Activated naive CD4-positive, alpha-beta T cell treated with anti-CD3 and anti-CD28 coated beads, Interleukin-2, amount 50 U/mL, for 16 hours (primary cell): ENCODE measurements at places on chromosomes 1 and 21.

GRCh38 chr1:232510367-232511110 lies 119.4 kb downstream of the SIPA1L2 start:
- DNase-seq, result no peak

GRCh38 chr1:160104486-160104885 lies 6.1 kb upstream of the IGSF8 start:
- no peak for DNase-seq

- DNase-seq, result no peak
Measured at GRCh38 chr1:43134640-43135039, 37.5 kb downstream of the EBNA1BP2 start.

- DNase-seq, result no peak
Measured at GRCh38 chr1:31007462-31007991, 58.0 kb downstream of the PUM1 start.

- no peak for DNase-seq
Measured at GRCh38 chr1:47664356-47664755, 226.5 kb downstream of the FOXD2 start.

- DNase-seq, result no peak
Measured at GRCh38 chr1:168405906-168406549, 125.4 kb downstream of the TBX19 start.

GRCh38 chr21:29496337-29496736 lies 197.6 kb downstream of the BACH1 start:
- no peak for DNase-seq

GRCh38 chr1:39816415-39817090 lies 27.9 kb upstream of the BMP8B start:
- DNase-seq, result peak; percentile 60

DNA sequence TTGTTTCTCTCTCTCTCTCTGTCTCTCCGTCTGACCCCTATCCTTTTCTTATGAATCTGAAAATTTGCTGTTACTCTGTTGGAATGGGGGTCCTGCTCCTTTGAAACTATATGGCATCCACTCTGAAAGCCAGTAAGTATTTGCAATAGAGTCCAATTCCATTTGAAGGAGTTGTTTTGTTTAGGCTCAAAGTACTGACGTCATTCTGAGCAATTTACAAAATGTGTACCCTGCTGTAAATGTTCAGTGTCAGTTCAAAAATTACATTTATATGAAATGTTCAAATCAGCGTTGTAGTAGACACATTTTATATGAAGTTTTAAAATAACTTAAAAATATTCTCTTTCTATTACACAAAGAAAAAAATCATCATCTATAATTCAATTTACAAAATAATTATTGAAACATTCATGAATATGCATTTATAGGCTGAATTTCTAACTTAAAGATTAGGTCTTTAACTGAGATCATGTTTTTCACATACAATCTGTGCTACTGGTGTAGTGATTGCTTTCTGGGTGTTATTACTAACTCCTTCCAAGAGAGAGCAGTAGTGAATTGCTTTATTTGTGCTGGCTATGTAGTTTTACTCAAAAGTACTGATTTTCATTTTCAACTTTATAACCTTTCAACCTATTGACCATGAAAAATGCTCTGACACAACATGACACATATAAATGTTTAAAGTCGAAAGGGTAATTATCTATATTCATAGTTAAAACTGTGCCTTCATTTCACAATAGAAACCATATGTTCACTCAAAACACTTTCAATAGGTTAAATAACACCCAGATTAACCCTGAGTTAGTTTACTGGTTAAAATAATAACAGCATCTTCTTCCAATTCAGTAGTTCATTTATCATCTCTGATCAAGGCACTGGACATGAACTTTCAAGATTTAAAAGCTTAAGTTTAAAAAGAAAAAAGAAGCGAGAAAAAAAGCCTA lies 253.1 kb upstream of the ADGRL4 start:
- no peak for DNase-seq

- DNase-seq, result no peak
Measured at GRCh38 chr1:241413386-241413785, 56.4 kb upstream of the RGS7 start.

DNA sequence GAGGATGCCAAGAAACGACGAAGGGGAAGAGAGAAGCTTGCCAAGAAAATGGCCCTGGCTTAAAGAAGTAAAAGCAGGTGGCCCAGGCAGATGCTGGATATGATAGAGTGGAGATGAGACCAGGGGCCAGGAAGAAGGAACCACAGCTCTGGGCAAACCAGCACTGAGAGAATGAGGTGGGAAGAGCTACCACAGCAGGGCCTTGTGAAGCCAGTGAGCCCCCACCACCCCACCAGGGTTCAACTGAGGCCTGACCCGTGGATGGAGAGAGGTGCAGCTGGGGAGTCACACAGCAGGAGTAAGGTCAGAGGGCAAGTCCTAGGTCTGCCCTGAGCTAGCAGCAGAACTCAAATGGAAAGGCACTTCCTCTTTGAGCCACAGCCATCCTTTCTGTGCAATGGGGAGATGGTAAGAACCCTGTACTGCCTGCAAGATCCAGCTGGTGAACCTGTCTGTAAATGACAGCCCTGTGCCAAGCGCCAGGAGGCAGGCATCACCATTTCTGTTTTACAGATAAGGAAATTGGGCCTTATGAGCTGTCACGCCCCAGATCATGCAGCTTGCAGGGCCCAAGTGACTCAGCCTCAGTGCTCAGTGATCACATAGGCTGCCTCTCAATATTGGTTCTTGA lies 8.5 kb downstream of the SH3BGRL3 start:
- peak; percentile 73 for DNase-seq

DNA sequence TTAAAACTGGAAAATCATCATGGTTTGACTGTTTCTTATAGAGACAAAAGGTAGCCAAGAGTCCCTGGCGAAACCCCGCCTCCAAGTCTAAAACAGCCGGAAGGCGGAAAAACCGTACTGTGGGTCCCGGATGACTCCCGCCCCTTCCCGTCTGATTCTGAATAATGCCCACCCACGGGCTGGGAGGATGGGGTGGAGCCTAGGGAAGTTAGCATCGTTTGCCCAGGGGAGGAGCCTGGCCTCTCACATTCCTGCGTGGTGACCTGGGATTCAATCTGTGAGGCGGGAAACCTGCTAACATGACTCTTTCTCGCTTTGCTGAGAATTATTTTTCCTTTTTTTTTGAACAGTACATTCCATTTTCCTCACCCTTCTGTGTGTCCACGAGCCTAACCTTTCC lies 124.9 kb downstream of the KCNK1 start:
- DNase-seq, result no peak

DNA sequence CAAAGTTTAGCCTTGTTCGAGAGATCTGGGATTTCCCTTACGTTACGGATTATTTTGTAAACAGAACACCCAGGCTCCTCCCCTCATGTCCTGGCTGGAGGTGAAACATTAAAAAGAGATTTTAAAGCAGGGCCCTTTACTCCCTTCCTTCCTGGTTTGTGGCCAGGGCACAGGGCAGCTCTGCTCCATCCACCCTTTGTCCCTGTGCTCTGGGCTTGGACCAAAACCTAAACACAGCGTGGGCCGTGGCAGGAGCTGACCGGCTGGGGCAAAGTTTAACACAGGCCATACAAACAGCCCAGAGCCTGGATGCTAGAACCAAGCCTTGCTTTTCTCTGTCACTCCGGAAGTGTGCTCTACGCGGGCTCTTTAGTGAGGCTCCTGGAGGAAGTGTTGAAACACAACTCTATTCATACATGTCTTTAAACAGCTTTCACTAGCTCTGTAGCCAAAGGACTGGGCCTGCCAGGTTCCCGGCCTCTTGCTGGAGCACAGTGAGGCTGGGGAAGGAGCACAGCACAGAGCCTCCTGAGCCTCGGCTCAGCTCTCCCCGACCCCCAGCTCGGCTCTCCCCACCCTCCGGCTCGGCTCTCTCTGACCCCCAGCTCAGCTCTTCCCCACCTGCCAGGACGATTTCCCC lies 84.7 kb downstream of the PDE9A start:
- DNase-seq, result peak; percentile 46

DNA sequence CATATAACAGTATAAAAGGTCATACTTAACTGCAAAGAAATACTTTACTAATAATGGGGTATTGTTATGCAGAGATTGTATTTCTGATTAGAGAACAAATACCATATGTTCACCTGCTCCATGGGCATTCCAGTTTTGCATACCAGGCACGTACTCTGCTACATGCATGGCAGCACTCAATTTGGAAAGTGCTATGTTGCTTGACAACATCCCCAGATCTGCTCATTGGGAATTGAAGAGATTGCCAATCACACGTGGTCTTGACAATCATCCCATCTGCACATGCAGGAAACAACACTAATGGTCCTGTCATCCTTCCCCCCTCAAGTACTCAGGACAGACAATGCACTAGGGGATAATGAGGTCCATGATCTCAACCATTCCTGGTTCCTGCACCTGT lies 63.4 kb upstream of the PDE4B start:
- DNase-seq, result no peak

GRCh38 chr1:11059155-11059967 lies 457 bp downstream of the SRM start:
- DNase-seq, result peak; percentile 48

GRCh38 chr1:59743324-59744091 lies 71.2 kb upstream of the HOOK1 start:
- DNase-seq, result no peak
